Activated CD4-positive, CD25-positive, alpha-beta regulatory T cell treated with anti-CD3 and anti-CD28 coated beads, Interleukin-2, amount 50 U/mL, for 16 hours (primary cell): ENCODE measurements at places on chromosomes 16 and 17.

GRCh38 chr16:77394699-77395098, 40.1 kb downstream of the ADAMTS18 start:
- no peak for DNase-seq

DNA sequence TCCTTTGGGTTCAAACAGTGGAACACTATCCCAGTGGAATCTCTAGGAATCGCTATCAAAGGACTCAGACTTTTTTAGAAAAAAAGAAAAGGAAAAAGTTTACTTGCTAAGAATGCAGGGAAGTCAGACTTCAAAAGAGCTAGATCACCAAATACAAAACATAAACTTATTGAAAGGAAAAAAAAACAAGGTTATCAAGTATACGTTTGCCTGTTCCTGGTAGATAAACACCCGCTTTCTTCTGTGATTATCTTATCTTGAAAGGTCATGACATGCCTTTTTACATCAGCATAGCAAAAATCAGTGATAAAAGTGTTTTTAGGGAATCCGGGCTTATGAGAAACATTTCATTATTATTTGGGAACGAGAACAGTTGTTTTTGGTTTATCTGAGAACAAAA, 129.3 kb upstream of the TMEM97 start:
- no peak for DNase-seq

- DNase-seq, result no peak
Observed at GRCh38 chr16:67910158-67910557, 17.1 kb downstream of the PSKH1 start.

DNA sequence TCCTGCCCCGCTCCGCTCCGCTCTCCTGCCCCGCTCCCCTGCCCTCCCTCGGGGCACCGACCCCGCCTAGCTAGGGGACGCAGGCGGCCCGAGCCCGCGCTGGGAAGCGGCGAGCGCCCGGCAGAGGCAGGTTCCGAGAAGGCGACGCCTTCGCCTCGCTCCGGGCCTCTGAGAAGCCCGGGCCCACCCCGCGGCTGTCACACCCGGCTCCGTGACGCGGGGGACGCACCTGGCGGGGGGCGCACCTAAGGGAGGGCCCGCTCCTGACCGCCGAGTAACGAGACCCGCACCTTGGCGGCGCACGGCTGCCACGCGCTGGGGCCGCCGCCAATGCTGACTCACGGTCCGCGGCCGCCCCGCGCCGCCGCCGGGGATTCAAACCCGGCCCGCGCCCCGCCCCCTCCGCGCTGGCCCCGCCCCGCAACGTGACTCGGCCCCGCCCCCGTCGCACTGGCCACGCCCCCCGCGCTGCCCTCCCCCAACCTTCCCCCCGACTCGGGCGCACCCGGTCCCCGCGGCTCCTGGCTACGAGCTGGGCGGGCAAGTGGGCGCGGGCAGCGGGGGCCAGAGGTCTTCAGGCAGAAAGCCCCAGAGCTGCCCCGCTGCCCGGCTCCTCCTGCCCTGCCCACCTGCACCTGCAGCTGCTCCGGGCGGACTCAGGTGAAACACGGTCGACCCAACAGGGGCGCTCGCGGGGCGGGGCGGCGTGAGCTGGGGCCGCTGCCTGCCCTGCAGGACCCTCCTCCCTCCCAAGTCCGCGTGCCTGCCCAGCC, 27.8 kb downstream of the GNPTG start:
- DNase-seq, result peak; percentile 42

GRCh38 chr16:16022683-16023064, 73.3 kb downstream of the ABCC1 start:
- DNase-seq, result no peak

- DNase-seq, result no peak
Observed at GRCh38 chr16:84985079-84986065, 26.0 kb downstream of the ZDHHC7 start.

DNA sequence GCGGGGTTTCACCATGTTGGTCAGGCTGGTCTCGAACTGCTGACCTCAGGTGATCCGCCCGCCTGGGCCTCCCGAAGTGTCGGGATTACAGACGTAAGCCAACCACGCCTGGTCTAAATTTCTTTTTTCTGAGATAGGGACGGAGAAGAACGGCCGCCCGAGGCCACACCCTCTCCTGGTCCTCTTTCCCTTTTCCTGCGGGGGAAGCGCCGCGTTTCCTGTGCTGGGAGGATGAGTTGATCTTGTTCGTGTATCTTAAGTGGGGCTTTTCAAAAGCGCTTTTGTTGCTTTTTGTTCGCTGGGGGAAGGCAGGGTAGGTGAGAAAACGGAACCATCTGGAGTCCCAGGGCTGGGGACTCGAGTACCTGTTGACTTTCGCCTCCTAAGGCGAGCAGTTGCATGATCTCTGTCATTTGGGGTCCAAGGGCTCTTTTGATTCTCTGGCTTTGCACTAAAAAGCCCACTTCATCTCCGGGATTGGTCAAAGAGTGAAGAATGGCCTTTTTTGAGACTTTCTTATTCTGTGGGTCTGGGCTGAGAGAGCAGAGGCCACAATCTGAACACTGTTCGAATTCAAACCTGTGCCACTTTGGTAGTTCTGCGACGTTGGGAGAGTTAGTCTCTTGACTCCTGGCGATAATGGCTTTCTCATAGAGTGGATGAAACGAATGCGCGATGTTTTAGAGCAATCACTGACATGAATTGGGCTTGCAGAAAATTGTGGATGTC, 1.3 kb downstream of the FUS start:
- no peak for DNase-seq
